ENCODE measurements at places on chromosomes 2 and 18.

GRCh38 chr2:191754103-191754502 lies 76.2 kb downstream of the NABP1 start:
- DNase-seq: no peak

- no peak for DNase-seq
Measured at GRCh38 chr2:41958775-41959174, 89.0 kb upstream of the PKDCC start.

DNA sequence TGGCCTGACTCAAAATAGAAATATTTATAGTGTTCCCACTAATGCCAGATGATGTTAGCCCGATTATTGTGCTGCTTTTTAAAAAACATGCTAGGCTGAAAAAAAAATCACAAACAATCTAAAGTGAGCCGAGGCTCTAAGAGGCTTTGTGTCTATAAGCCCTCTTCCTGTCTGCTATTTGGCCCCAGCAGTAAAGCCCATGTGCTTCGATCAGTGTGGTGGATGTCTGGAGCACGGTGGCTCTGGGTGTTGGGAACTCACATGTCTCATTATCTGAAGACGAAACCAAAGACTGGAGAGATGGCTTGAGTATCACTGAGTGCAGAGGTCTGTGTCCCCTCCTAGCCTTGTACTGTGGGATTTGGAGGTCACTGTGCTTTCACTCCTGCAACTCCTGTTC lies 55.1 kb downstream of the INO80C start:
- DNase-seq: no peak

GRCh38 chr2:178392215-178392614 lies 58.8 kb downstream of the PRKRA start:
- no peak for DNase-seq

- DNase-seq: no peak
Measured at GRCh38 chr2:182758379-182758778, 42.3 kb downstream of the DNAJC10 start.

DNA sequence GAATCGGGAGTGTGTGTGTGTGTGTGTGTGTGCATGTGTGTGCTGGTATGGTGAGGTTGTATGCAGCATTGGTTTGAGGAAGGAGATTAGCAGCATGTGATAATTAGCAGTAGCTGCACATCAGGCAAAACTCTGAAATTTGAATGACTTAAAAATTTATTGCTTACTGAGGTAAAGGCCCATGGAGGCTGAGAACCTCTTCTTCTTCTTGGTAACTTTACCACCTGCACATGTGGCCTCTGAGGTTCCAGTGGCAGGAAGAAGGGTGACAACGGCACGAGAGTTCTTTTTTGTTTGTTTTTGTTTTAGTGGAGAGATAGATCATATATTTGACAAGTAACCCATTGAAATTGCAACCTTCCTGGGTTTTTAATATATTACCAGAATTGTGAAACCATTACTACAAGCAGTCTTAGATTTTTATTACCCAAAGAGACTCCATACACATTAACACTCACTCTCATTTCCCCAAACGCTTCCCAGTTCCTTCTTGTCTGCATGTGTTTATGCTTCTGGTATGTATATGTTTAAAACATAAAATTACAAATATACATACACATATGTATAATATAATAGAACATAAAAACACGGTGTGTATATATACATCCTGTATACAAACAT lies 292.1 kb downstream of the PTGR3 start:
- no peak for DNase-seq

- DNase-seq: no peak
Measured at GRCh38 chr2:118053681-118054080, 34.6 kb upstream of the INSIG2 start.

GRCh38 chr18:22026889-22027288 lies 142.5 kb upstream of the GATA6 start:
- DNase-seq: no peak

DNA sequence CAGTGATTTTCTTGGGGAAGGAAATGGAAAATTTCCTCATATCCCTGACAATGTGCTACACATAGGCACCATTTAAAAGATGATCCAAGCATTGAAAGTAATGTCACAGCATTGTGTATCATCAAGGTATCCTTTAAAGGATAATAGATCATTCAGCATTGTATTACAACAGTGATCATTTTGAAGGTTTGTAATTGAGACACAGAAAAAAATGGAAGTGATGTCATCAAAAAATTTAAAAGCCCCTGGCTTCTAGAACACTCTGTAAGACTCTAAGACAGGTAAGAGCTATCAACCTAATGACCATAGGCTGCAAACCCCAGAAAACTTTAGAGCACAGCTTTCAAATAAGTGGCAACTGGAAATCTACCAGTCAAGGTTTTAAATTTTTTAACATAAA lies 271.4 kb downstream of the ETAA1 start:
- DNase-seq: no peak

GRCh38 chr18:48430150-48430549 lies 21.0 kb upstream of the ZBTB7C start:
- DNase-seq: no peak

DNA sequence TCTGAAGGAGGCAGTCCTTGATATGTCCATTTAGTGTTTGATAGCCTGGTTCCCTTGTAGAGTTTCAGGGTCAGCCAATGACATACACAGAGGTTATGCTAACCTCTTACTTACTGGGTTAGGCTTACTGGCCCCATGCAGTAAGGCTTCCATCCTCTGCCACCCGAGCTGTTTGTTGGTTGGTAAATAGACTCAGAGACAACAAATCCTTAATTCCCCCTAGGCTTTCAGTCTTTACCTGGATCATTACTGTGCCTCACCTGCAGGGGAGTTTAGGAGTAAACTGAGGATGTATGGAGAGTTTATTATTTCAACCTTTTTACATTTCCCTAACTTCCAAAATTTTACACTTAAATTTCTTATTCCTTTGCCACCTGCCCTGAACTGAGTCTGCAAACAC lies 452.7 kb upstream of the HNMT start:
- DNase-seq: no peak
